ENCODE measurements at places on chromosomes 7 and 10. TPM values are rescaled to one million over a fixed set of nuclear protein-coding genes. Genes with fewer than 3 reads are reported as not detected.

Gene THSD7A
- total RNA-seq, result not detected

Gene CDH23
- total RNA-seq, result 2.4 TPM

Gene PRSS37
- total RNA-seq, result not detected

Gene DYNC1I1
- not detected for total RNA-seq

Gene NSUN6
- total RNA-seq, result 20.7 TPM

- DNase-seq, result no peak
Measured at GRCh38 chr7:44274623-44274975, 50.8 kb downstream of the CAMK2B start.

- DNase-seq, result no peak
Measured at GRCh38 chr10:49158404-49158803, 24.6 kb upstream of the FAM170B start.

- no peak for DNase-seq
Measured at GRCh38 chr7:46939558-46939957, 642.4 kb downstream of the TNS3 start.

DNA sequence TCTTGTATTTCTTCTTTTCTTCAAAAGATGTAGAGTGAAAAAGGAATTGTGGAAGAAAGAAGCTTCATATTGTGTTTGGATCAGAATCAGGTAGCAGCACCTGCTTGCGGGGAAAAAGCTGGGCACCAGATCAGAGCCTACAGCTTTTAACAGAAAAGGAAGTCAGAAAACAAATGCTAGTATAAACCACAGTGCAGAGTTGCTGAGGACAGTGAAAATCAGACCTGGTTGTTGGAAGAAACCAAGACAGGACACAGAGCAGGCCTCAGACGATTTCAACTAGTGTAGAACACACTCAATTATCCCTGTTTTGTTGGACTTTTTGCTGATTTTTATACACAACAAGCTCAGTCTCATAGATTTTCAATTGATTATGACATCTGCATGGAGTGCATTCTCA lies 221.4 kb downstream of the PTN start:
- DNase-seq, result no peak

GRCh38 chr10:110373059-110373458 lies 68.3 kb upstream of the SMNDC1 start:
- no peak for DNase-seq

- peak; percentile 45 for DNase-seq
Measured at GRCh38 chr7:140390466-140391190, 7.7 kb downstream of the SLC37A3 start.

DNA sequence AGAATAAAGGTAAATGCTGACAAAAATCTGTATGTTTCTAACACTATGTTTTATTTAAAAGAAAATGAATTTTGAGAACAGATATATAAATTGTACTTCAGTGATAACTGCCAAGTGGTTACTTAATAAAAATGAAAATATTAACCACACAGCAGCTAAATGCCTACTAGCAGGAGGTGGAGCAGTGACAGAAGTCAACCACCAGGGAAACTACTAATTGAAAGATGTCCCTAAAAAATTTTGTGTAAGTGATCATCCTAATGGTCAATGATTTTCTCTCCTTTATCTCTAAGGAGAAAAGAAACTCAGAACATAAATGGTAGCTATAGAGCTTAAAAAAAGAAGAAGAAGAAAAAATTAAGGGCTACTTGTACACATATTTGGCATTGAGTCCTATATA lies 22.9 kb downstream of the WNT16 start:
- no peak for DNase-seq

DNA sequence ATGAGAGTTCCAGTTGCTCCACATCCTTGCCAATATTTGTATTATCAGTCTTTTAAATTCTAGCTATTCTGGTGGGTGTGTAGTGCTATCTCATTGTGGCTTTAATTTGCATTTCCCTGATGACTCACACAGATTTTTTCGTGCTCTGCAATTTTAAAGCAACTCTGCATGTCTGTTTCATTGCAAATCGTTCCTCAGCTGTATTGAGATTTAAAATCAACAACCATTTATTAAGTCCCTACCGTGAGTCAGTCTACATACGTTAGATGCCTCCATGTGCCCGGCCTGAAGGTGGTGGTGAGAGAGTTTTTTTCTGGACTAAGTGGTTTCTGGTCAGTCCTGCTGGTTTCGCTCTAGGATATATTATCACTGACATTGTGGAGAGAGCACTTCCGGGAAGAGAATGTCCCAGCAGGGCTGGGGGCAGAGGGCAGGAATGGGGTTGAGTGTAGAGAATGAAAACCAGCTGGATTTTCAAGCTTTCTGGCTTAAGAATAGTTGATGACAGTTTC lies 8.4 kb upstream of the HYCC1 start:
- no peak for DNase-seq

DNA sequence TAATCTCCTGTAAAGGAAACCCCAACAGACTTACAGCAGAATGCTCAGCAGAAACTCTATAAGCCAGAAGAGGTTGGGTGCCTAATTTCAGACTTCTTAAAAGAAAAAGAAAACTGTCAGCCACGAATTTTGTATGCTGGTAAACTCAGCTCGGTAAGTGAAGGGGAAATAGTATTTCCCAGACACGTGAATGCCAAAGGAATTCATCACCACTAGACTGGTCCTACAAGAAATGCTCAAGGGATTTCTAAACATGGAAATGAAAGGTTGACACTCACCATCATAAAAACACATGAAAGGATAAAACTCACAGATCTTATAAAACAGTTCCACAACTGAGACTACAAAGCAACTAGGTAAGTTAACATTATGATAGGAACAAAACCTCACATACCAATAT lies 68.6 kb downstream of the GLCCI1 start:
- DNase-seq, result no peak

DNA sequence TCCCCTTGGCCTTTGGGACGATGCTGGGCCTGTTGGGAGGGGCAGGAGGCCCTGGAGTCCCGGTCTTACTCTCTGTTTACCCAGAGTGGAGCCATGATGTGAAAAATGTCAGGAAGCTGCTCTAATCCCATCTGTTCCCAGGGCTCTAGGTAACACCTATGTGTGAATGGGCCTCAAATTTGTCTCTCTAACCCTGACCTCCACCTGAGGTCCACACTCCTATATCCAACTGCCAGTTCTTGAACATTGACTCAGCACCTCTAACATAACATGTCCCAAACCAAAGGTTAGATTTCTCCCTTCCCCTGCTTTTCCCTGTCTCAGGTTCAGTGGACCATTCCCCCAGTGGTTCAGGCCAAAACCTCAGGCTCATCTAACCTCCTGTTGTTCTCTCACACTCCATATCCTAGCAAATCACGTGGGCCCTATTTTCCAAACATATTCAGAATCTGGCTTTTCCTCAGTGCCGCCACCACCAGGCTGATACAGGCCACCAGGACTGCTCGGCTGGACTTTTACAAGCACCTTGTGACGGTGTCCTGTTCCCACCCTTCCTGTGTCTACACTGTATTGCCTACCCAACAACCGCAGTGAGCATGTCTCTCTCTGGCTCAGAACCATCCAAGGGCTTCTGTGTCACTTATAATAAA lies 130.6 kb downstream of the ATXN7L1 start:
- no peak for DNase-seq

GRCh38 chr10:100100651-100101184 lies 19.0 kb upstream of the CPN1 start:
- DNase-seq, result no peak

GRCh38 chr10:80356563-80356988 lies at the start of the genes DYDC1 and DYDC2:
TSS of gene DYDC1 (minus strand) at chr10:80356755. CDS start at chr10:80352601, 4,154 bp downstream.
TSS of gene DYDC2 (plus strand) at chr10:80356781. CDS start at chr10:80362444, 5,663 bp downstream.
- peak; percentile 79 for DNase-seq

GRCh38 chr7:69654381-69654780 lies 56.1 kb downstream of the AUTS2 start:
- DNase-seq, result no peak

DNA sequence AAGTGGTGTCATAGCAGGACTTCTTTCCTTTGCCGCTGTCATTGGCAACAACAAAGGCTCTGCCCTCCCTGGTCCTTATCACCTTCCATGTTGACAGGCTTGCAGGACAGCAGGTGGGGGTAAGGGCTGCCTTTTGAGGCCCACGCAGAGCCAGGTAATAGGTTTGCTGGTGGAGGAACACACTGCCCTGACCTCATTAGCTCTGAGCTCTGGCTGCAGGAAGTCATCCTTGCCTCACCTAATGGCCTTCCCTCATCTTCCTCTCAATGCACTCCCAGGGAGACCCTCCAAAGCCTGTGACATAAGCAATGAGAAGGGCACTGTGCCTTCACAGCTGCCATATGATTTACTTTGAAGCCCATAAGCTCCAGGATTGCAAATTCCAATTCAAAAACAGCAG lies 1205.2 kb upstream of the AUTS2 start:
- no peak for DNase-seq

- DNase-seq, result peak; percentile 48
Measured at GRCh38 chr7:28272461-28272877, 91.9 kb upstream of the JAZF1 start.

GRCh38 chr7:68893411-68893810 lies 704.9 kb upstream of the AUTS2 start:
- no peak for DNase-seq

- DNase-seq, result no peak
Measured at GRCh38 chr10:60998932-60999331, 54.9 kb upstream of the RHOBTB1 start.

GRCh38 chr10:49104323-49104722 lies 11.0 kb downstream of the VSTM4 start:
- DNase-seq, result no peak

- no peak for DNase-seq
Measured at GRCh38 chr7:112665709-112666108, 124.5 kb downstream of the TMEM168 start.

- DNase-seq, result peak; percentile 70
Measured at GRCh38 chr10:114458955-114459354, 54.7 kb upstream of the AFAP1L2 start.

GRCh38 chr7:2738766-2739549 lies 51.0 kb downstream of the AMZ1 start:
- no peak for DNase-seq

All from activated CD8-positive, alpha-beta T cell treated with anti-CD3 and anti-CD28 coated beads for 36 hours (primary cell).